ENCODE measurements at places on chromosomes 4 and X.

GRCh38 chr4:110624398-110624780 lies 1.5 kb upstream of the PITX2 start:
- no peak for DNase-seq

GRCh38 chr4:104488151-104488550 lies 6.5 kb downstream of the CXXC4 start:
- no peak for DNase-seq

DNA sequence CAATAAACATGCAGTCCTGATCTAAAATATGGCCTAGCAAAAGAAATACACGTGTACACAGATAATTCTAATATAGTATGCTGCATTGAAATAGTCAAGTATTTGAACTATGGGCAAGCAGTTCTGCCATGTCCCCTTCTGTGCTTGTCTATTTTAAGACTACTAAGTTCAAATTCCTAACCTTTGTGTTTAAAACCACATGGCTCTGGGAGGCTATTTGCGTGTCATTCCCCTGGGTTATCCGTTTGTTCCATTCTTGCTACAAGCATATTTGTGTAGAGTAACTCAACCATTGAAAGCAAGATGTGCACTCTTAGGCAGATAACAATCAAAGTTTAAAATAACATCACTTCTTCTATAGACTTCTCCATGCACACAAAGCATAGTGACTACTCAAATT lies 25.4 kb upstream of the TBC1D1 start:
- DNase-seq = no peak

- DNase-seq = no peak
These were observed 1577.7 kb upstream of the TENM3 start for GRCh38 chr4:180665481-180665880.

DNA sequence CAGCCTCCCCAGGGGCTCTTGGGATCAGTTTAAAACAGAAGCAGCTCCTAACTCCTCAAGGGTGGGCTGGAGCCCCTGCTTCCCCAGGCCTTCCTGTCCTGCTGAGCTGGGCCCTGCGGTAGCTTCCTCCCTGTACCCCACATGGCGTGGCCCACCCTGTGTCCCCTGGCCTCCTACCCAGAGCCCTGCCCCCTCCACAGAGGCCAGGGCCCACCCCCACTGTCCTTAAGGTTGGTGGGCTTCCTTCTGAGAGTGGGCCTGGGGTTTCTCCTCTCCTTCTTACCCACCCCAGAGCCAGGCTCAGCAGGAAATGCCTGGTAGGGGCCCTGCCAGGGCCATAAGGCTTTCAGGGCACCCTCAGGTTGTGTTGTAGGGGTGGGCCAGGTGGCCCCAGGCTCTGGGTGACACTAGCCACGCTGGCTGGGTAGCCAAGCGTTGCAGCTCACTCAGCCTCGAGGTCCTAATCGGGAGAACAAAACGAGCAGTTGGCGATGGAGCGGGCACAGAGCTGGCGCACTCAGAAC lies 11.6 kb downstream of the SH3BP2 start:
- DNase-seq = peak; percentile 27
